ENCODE measurements at places on chromosomes 2 and 18.

DNA sequence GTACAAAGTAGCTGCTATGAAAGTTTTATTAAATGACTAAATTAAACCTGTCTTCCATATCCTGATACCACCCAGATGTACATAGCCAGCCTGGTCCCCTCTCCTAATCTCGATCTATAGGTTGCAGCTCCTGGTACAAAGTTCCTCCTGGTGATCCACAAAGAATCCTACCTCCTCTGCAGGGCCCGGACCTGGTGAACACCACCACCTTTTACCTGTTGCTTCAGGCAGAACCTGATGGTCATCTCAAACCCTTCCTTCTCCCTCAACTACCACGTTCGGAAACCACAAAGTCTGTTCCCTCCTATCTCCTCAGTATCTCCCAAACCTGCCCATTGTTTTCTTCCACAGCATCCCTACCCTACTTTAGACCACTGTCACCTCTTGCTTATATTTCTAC lies 15.5 kb downstream of the FOXI3 start:
- no peak for DNase-seq

- DNase-seq = no peak
Observed at GRCh38 chr18:48300463-48300961, 108.7 kb downstream of the ZBTB7C start.

GRCh38 chr2:3731829-3732228 lies 28.5 kb downstream of the DCDC2C start:
- no peak for DNase-seq

- no peak for DNase-seq
Observed at GRCh38 chr2:231781798-231782726, 980 bp upstream of the PDE6D start.

DNA sequence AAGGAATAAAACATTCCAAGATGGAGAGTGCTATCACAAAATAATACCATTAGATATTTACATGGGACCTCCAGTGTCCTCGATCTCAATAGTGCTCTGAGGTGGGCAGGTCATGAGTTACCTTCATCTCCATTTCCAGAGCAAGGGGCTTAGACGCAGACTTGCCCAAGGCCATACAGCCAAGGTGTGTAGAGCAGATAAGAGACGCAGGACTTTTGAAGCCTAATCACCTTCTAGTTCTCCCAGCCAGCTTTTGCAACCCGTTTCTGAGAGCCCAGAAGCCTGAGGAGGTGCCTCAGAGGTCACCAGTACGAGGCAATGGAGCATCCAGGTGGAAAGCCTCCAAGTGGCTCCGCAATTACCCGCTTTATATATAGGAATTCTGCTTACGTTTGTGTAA lies 294.7 kb downstream of the LNPK start:
- DNase-seq = no peak

- DNase-seq = no peak
Observed at GRCh38 chr2:10009271-10009810, 34.0 kb upstream of the KLF11 start.

DNA sequence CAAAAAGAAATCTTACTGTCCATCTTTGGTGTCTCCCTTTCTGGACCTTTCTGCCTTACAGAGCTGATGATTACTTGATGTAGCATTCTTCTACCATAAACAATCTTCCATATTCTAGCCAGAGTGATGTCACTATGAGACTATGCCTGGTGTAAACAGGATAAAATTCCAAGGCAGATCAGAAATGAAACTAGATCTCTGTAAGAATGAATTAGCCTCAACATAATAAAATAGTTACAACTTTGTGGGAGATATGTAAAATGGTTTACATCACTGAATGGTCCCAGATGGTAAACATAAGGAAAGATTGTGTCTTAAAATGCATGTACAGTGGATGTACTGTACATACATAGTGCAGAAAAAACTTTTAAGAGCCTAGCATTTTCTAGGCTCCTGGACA lies 112.3 kb upstream of the ZNF521 start:
- DNase-seq = no peak

DNA sequence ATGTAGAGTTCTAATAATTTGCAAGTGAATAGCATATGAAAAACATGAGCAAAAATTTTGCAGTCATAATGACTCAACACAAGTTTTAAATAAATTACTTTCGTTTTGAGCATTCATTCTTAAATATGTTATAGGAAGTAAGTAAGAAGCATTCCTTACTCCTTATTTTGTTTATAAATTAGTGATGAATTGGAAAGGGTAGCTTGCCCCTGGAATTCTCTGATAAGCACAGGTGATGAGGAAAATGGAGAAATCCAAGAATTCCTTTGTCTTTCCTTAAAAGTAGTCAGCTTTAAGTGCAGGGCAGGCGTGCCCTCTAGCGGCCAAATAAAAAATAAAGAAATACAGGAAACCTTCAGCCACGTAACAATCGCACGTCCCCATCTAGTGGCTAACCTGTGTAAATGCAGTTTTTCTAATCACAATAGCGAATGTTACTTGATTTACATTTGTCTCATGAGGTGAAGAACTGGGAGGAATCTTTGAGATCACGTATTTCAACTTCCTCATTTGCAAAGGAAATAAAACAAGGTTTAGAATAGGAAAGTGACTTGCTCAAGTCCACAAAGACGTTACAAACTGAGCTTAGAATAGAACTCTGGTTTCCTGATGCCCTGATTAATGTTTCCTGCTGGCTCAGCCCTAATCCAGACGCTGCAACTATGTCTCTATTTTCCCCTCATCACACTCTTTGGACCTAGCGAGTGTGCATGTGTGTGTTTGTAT lies 47.2 kb upstream of the ZNG1B start:
- peak; percentile 82 for DNase-seq

DNA sequence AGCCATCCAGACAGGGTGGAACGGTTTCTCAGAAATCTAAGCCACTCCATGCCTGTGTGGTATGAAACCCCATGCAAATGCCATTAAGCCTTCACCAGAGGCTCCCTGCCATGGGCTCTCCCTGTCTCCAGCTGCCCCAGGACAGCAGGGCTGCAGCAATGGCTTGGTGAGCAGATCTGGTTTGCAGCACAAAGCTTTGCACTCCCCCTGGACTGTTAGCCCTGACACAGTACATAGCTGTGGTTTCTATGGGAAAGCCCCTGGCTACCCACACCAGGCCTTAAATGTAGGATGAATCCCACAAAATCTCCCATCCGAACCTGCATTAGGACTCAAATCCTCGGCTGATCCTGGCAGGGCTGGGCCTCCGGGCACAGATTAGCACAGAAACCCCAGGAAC lies 291.6 kb downstream of the TNS1 start:
- no peak for DNase-seq

All from renal cortex interstitium (tissue), 15 donors.